ENCODE measurements at places on chromosomes 7 and 10.

- no peak for DNase-seq
These were observed 10.2 kb upstream of the IL2RA start for GRCh38 chr10:6072215-6072934.

- DNase-seq: peak; percentile 70
These were observed 59.8 kb downstream of the GRID1 start for GRCh38 chr10:86306628-86307278.

GRCh38 chr10:126218778-126219649 is 169.3 kb downstream of the ADAM12 start:
- DNase-seq: no peak

GRCh38 chr10:101569323-101569621 is 18.8 kb downstream of the POLL start:
- DNase-seq: no peak

- no peak for DNase-seq
These were observed 41.5 kb downstream of the PSPH start for GRCh38 chr7:56009695-56010094.

GRCh38 chr7:138880881-138881578 is 83.0 kb upstream of the ATP6V0A4 start:
- no peak for DNase-seq

- peak; percentile 43 for DNase-seq
These were observed 149.8 kb upstream of the HDAC9 start for GRCh38 chr7:18345641-18346234.

- DNase-seq: no peak
These were observed 30.1 kb downstream of the KCND2 start for GRCh38 chr7:120303105-120303504.

- no peak for DNase-seq
These were observed 47.6 kb upstream of the PPIF start for GRCh38 chr10:79299397-79300241.

DNA sequence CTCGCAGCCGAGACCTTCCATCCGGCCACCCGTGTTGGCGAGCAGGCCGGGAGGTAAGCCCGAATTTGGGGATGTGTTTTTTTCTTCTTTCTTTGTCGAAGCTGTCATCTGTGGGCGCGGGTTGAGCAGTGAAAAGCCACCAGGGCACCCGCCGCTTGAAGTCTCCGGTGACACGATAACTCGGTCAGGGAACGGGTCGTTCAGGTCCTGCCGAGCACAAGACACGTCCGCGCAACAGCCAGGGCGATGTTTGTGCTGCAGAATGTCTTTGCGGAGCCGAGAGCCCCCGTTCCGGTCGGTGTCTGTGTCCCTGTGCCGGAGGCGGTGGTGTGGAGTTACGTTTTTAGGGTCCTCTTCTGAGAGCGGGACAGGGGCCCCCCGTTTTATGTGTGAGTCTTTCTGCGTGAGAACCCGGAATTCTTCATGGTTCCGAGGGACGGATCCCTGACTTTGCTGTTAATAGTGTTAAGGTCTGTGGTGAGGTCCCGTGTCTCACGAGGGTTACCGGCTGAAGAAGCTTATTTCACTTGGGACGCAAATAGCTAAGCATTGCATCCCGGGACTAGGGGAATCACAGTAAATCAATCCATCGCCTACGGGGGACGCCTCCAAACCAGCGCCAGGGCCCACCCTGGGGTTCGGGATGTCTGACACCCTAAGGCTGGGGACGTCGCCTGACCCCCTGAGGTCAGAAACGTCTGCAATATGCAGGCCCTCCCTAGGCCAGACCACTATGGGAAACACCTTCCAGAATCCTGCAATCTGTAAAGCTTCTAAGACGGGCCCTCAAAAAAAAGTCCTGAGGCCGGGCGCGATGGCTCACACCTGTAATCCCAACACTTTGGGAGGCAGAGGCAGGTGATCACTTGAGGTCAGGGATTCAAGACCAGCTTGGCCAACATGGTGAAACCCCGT is 99.5 kb downstream of the ELFN1 start:
- DNase-seq: no peak

- no peak for DNase-seq
These were observed 6.3 kb upstream of the OPN4 start for GRCh38 chr10:86647773-86648703.

- DNase-seq: peak; percentile 59
These were observed 9.8 kb upstream of the GRB10 start for GRCh38 chr7:50792342-50793119.

DNA sequence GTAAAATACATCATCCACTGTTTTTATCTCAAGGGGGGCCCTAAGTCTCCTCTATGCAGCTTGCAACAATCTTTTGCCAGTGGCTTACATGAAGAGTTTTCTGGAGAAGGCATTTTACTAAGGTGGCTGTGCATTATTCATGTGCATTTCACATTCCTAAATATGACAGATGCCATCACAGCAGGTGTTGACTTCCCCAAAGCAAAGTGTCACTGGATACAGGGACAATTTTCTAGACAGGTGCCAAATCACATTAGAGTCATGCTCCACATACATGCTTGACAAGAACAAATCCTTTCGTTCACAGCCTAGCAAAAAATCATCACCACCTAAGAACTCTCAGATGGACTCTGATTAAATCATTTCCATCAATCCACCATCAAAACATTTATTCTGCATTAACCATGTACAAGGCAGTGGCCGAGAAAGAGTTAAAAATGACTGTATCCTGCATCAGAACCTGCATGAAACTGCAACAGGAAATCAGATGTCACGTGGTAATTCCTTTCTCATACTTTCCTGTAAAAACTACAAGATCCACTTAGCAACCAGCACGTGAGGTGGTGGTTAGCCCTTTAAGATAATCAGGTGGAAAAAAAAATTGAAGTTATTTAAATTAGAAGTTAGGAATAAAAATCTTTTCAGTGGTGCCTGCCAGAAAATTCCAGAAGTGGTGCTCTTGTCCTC is 88.2 kb upstream of the AFAP1L2 start:
- no peak for DNase-seq

GRCh38 chr7:141074997-141075396 is 1.1 kb downstream of the TMEM178B start:
- DNase-seq: no peak

- no peak for DNase-seq
These were observed 35.4 kb downstream of the CCDC3 start for GRCh38 chr10:12966067-12966466.

DNA sequence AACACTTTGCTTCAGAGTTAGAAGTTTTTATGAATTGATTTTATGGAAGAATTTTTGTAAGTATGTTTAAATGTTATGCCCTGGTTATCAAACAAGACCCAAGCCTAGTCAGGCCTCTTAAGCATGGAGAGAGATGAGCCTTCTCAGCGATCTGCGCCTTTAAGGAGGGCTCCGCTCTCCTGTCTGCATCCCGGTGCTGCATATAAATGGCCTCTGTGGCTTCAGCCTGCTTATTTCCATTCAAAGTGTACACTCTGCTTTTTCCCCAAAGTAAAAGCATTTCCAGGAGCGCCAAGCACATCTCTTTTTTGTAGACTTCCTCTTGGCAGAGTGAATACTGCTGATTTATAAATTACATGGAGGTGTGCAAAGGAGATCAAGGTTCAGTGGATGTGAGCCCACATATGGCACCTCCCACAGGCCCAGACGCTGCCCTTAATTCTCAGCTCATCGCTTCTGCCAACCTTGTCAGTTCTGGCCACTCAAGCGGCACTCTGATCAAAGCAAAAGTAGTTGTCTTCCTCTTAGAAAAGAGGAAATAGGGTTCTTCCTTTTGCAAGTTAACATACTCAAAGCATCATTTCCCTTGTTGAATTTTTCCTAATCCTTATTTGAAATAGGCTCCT is 70.0 kb upstream of the SFMBT2 start:
- DNase-seq: no peak

DNA sequence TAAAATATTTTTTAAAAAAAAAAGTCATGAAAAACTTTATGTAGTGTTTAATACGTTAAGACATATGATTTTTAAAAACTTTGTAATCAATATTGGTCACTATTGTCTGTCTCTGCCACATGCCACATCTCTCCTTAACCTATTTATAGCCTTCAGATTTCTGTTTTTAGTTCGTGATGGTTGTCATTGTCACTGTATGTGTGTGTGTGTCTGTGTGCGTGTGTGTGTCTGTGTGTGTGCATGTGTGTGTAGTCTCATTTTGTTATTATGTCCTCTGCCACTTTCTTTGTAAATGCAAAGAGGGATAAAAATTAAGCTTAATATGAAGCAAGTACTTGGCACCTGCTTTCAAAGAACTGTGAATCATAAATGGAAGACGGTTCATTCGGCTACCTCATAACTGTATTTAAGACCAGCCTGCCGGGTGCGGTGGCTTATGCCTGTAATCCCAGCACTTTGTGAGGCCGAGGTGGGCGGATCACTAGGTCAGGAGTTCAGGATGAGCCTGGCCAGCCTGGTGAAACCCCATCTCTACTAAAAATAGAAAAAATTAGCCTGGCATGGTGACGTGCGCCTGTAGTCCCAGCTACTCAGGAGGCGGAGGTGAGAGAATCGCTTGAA is 354.0 kb downstream of the ARL4A start:
- no peak for DNase-seq

GRCh38 chr7:81574723-81575326 is 195.0 kb downstream of the HGF start:
- no peak for DNase-seq

GRCh38 chr7:29826904-29827303 is 20.6 kb downstream of the WIPF3 start:
- DNase-seq: no peak

DNA sequence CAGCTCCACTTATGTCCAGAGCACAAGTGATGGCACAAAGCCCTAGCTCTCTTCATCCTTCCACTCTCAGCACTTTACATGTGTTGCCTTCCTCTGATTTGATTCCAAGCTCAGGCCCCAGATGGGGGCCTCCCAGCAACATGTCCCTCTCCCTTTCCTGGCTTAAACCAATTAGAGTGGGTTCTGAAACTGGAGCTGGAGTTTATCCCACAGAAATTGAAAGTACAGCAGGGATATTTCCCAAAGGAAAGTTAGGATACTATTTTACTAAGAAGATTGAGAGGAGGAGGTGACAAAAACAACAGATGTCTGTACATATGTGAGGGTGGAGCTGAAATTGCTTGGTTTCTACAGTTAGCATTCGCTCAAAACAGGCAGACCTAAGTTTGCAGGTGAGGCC is 724.6 kb downstream of the AUTS2 start:
- DNase-seq: no peak

DNA sequence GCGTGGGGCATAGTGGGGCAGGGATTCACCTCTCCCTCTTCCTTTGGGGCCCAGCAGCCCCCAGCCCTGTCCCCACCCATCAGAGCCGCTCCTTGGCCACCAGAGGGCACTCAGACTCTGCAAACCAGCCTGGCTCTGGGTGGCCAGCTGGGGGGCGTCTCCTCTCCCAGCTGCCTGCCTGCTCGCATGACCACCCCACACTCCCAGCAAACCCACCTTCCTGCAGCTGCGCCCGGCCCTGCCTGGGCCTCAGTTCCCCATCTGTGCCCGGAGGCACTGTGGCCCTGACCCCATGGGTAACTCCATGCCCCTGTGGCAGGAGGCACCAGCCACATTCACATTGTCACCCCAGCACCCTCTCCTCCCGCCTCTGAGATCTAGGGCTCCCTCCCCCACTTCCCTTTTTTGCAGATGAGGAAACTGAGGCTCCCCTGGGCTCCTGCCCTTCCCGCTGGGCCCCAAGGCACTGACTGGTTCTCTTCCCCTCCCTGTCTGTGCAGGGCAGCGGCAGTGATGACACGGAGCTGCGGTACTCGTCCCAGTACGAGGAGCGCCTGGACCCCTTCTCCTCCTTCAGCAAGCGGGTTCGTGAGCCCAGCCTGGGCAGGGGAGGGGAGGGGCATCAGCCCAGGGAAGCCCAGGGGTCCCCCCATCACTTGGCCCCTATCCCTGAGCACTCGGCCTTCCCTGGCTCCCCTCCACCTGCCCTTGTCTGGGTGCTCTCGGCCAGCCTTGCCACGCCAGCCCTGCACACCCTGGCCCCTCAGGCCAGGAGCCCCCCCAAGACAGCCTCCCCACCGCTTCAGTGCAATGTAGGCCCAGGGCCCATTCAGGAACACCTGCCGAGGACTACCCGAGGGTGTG is 6.9 kb upstream of the SH2B2 start:
- DNase-seq: peak; percentile 91

DNA sequence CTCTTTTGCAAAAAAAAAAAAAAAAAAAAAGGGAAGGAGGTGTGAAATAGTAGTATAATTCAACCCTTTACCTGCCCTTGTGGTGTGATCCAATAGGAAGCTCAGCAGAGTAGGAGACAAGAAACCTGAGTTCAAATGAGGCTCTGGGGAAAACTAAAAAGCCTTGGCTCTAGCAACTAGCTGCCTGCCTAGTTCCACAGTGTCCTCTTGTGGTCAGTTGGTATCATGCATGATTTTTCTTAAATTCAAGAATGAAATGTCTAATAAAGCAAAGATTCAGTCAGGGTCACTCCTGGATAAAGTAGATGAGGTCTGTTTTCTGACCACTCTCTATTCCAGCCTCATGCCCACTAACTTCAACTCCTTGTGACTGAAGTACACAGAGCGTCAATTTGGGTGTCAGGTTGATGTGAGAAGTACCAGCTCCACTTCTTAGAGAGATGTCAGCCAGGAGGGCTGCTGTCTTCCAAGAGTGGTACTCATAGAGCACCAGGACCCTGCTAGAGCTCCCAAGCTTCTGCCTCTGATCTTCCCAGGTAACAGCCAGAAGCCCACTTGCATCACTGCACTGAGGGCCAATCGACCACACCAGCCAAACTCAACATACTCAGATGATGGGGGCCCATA is 10.5 kb downstream of the LSM5 start:
- peak; percentile 55 for DNase-seq

DNA sequence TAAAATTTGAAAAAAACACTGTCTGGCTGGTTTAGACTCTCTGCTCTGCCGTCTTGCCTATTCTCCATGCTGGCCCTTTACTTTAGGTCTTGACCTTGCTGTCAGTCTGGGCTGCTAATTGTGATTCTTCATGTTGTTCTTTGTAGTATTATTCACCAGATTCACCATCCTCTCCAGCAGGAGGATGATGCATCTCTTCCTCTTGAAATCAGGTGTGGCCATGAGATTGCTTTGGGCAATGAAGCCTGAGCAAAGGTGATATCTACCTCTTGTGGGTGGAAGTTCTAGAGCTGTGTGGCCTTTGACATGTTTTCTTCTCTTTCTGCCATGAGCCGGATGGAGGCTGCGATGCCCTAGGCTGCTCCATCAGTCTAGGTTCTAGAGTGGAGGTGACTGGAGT is 51.3 kb upstream of the ITPRID1 start:
- no peak for DNase-seq

DNA sequence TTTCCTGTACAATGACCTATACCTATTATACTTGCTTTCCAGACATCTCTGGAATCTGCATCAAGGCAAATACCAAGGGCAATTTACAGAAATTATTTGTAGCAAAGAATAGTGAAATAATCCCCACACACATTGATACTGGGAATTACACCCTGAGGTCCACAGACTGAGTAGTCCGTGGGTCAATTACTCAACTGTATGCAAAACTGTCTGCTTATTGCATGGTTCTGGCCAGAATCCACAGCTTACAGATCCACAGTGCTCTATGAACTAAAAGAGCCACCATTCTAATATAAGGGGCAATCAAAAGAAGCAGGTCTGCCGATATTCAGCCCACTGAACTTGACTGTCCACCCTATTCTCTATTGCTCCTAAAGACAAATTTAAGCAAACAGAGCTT is 5.7 kb downstream of the CHCHD3 start:
- DNase-seq: no peak

- no peak for DNase-seq
These were observed 12.0 kb upstream of the PARP12 start for GRCh38 chr7:140074780-140075179.

- no peak for DNase-seq
These were observed 133.0 kb downstream of the TSPAN12 start for GRCh38 chr7:120724955-120725354.

- DNase-seq: no peak
These were observed 216.4 kb downstream of the NRG3 start for GRCh38 chr10:82091413-82091812.

GRCh38 chr7:1536743-1537534 is 6.4 kb downstream of the MAFK start:
- DNase-seq: peak; percentile 87
